ENCODE measurements at places on chromosomes 1 and 21. TPM values are rescaled to one million over a fixed set of nuclear protein-coding genes. Genes with fewer than 3 reads are reported as not detected.

GRCh38 chr1:86618358-86618757, 71.5 kb downstream of the CLCA4 start:
- DNase-seq, result no peak

DNA sequence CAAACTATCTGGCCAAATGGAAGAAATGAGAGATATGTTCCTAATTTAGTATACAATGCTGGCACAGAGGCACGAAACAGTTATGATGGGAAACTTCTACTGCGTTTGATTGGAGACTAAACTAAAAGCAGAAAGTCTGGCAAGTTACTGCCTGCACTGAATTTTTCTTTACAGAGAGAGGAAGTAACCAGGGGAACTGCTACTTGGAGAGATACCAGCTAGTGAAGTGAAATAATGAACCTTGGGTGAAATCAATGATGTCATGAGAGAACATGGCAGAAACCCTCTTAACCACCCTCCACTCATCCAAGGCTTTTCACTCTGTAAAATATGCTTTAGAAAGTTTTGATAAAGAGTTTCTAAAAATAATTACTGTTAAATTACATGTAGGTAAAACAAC, 29.3 kb downstream of the NIBAN1 start:
- DNase-seq, result no peak

- DNase-seq, result no peak
Measured at GRCh38 chr1:91015794-91016550, 5.9 kb downstream of the ZNF644 start.

- no peak for DNase-seq
Measured at GRCh38 chr1:114082867-114083585, 70.6 kb downstream of the SYT6 start.

GRCh38 chr1:20110679-20111078, 8.7 kb downstream of the PLA2G2D start:
- peak; percentile 71 for DNase-seq

GRCh38 chr1:5238351-5239130, 584.1 kb downstream of the AJAP1 start:
- DNase-seq, result no peak

DNA sequence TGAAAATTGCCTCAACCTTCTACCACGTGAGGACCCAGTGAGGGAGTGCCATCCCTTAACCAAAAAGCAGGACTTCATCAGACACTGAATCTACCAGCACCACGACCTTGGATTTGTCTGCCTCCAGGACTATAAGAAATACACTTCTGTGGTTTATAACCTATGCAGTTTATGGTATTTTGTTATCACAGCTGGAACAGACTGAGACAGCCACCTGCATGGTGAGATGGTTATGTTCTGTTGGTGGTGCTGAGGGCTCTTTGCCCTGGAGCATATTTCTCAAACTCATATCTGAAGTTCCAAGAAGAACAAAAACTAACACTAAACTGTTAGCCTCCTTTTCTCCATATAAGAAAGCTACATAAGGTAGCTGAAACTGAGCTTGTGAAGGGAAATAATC, 69.8 kb upstream of the RGS18 start:
- no peak for DNase-seq

SAMD13 gene
- 3.9 TPM for total RNA-seq

GRCh38 chr1:66253330-66253921, 280.5 kb upstream of the SGIP1 start:
- DNase-seq, result peak; percentile 89

DNA sequence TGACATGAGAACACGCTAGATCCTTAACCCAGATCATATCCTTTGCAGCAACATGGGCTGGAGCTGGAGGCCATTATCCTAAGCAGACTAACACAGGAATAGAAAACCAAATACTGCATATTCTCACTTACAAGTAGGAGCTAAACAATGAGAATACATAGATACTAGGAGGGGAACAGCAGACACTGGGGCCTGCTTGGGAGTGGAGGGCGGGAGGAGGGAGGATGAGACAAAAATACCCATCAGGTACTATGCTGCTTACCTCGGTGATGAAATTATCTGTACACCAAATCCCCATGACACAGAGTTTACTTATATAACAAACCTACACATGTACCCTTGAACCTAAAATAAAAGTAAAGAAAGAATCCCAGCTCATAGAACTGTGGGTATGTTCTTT, 1.2 kb upstream of the MOB3C start:
- no peak for DNase-seq

SCMH1 gene
- 40.0 TPM for total RNA-seq

DNA sequence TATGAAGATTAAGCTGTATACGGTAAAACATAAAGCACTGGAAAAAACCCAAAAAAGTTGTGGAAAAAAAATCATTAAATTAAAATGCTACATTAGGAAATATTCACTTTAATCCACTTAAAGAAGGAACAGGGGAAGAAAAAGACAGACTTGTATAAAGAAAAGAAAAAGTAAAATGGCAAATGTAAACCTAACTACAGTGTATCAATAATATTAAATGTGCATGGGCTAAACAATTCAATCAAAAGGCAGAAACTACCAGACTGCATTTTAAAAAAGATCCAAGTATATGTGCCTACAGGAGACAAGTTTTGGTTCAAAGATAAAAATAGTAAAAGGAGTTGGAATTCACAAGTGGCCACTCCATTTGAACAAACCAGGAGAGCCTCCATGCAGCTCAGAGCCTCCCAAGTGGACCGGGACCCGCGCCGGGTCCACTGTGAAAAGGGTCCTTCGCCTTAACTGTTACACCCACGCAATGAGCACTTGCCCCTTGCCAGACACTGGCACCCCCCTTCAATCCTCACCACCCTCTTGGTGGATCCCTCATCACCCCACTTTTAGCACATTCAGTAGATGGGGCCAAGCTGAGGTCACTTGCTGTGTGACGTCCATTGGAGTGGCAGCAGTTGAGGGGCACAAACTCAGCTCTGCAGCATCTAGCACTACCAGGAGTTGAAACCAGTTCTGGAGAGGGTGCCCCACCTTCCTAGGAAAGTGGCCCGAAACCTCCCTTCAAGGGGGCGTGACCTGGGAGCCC, 898 bp downstream of the C1orf174 start:
- DNase-seq, result no peak

- peak; percentile 98 for DNase-seq
Measured at GRCh38 chr1:27489973-27490741, at the start of gene WASF2. TSS of gene WASF2 (minus strand) at chr1:27490167. CDS start at chr1:27428890, 61,277 bp downstream.

DNA sequence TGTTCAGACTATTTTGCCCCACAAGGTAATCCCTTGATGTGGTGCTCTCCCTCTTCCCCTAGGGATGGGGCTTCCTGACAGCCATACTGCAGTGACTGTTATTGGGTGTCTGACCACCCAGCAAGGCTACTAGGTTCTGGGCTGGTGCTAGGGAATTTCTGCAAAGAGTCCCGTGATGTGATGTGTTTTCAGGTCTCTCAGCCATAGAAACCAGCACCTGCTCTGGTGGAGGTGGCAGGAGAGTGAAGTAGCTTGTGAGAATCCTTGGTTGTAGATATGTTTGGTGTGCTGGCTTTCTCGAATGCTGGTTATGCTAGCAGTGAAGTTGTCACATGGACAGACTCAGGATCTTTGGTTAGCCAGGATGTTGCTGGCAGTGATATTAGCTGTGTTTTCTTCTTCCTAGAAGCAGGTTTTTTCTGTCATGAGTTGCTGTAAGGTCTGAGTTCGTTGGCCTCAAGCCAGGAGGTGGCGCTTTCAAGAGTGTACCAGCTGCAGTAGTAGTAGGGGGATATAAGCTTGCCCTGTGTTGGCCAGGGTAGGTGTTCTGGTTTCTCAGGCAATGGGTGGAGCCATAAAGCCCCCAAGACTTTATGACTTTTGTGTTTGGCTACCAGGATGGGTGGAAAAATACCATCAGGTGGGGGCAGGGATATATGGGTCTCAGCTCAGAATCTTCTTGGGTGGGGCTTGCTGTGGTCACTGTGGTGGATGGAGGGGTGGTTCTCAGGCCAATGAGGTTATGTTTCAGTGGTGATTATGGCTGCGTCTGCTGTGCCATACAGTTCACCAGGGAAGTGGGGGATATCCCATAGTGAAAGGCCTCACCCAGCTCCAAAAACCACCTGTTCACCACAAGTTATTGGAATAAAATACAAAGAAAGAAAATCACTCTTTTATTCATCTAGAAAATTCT, 1112.3 kb downstream of the KCNT2 start:
- DNase-seq, result no peak

- peak; percentile 52 for DNase-seq
Measured at GRCh38 chr1:116020668-116021272, 44.5 kb downstream of the SLC22A15 start.

DNA sequence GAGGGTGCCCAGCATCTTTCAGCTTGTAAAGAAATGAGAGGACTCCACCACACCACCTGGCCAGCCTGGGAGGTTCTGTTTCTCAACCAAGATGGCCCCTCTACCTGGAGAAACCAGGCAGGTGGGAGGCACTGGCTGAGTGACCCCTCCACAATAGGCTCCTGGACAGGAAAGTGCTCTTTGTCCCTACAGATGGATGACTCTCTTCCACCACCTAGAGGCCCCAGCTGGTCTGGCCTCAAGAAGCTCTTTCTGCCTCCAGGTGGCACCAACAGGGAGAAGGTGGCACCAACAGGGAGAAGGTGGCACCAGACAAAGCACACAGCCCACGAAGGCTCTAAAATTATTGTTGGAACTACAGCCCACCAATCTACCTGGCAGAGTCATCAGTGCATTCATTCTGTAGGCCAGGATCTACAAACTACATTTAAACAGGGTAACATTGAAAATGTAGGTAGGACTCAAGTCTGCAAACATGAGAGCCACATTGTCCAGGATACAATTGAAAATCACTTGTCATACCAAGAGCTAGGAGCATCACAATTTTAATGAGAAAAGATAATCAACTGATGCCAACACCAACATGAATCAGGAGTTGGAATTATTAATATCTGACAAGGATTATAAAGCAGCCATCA, 14.4 kb downstream of the TMPRSS3 start:
- peak; percentile 31 for DNase-seq
